CD4-positive, CD25-positive, alpha-beta regulatory T cell (primary cell): ENCODE measurements at places on chromosomes 11 and 22.

GRCh38 chr22:20937031-20937793 is 20.0 kb downstream of the CRKL start:
- DNase-seq: no peak

GRCh38 chr11:19370100-19370861 is 129.5 kb upstream of the E2F8 start:
- DNase-seq: no peak

- no peak for DNase-seq
These were observed 24.8 kb downstream of the APOL5 start for GRCh38 chr22:35742342-35743100.

- no peak for DNase-seq
These were observed 22.6 kb downstream of the EXPH5 start for GRCh38 chr11:108571001-108571400.

DNA sequence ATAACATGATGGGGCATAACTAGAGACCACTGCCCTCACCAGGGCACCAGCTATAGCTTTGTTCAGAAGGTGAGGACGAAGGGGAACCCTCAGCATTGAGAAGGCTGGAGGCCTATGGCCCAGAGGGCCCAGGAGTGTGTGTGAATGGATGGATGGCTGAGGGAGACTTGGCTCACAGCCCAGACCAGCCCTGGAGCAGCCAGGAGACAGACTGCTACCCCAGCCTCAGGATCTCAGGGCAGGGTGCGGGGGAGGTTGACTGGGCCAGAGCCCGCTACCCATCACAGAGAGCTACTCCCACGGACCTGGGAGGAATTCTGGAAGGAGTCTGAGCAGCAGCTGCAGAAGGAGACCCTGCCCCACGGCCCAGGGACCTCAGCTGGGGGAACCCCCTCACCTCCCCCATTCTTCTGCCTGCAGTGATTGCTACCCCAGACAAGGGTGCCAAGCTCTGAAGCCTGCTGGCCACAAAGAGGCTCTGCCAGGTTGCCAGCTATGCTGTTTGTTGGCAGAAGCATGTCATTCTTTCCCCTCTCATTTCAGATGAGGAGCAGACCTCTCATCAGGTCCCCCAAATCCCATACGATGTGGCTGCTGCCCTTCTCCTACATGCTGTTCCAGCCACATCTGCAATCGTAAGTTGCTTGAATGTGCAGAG is 5.4 kb upstream of the CSDC2 start:
- no peak for DNase-seq

- no peak for DNase-seq
These were observed 5.1 kb downstream of the TRIM22 start for GRCh38 chr11:5694642-5695041.

DNA sequence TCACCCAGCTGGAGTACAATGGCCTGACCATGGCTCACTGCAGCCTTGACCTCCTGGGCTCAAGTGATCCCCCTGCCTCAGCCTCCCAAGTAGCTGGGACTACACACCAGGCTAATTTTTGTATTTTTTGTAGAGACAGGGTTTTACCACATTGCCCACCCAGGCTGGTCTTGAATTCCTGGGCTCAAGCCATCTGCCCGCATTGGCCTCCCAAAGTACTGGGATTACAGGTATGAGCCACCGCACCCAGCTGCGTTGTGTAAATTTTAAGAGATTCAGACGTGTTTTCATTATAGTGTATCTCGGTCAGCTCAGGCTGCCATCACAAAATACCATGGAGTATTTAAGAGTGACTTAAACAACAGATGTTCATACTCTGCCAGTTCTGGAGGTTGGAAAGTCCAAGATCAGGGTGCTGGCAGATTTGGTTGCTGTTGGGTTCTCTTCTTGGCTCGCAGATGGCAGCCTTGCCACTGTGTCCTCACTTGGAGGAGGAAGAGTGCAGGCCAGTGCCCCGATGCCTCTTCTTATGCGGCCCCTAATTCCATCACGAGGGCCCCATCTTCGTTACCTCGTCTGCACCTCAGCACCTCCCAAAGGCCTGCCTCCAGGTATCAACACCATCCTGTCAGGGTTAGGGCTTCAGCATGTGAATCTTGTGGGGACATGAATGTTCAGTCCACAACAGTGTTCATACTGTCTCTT is 32.6 kb upstream of the PARVB start:
- DNase-seq: no peak

GRCh38 chr11:64234647-64235379 is 429 bp downstream of the VEGFB start:
- peak; percentile 58 for DNase-seq

- DNase-seq: no peak
These were observed 976.9 kb downstream of the BRD1 start for GRCh38 chr22:48850658-48851287.

GRCh38 chr11:8604078-8604723 is 10.2 kb upstream of the STK33 start:
- DNase-seq: peak; percentile 47

DNA sequence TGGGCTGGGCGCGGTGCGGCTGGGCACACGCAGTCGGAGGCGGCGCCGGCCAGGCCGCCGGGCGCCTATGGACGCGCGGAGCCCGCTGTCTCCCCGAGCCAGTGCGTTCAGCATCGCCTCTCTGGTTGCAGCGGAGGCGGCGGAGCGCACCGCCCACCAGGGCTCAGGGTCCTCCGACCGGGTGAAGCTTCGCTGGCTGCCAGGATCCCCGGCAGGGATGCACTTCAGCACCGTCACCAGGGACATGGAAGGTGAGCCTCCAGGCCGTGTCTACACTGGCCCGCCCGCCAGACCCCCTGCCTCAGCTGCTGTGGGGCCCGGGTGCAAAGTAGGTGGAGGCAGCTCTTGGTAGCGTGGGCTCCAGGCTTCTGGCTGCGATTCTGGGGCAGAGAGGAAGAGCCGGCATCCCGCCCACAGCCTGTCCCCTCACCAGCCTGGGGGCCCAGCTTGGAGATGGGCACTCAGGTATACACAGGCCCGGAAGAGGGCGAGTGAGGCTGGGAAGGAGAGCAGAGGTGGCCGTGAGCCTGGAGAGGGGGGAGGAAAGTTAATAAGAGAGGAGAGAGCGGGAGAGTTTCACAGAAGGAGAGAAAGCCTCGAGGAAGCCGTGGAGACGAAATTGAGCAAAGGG is 1.0 kb upstream of the TBX1 start:
- no peak for DNase-seq

GRCh38 chr22:38921120-38921519 is 36.3 kb upstream of the APOBEC3A start:
- DNase-seq: no peak

- DNase-seq: no peak
These were observed 14.6 kb downstream of the NF2 start for GRCh38 chr22:29617922-29618629.

- no peak for DNase-seq
These were observed 31.7 kb downstream of the LIF start for GRCh38 chr22:30214703-30215407.

DNA sequence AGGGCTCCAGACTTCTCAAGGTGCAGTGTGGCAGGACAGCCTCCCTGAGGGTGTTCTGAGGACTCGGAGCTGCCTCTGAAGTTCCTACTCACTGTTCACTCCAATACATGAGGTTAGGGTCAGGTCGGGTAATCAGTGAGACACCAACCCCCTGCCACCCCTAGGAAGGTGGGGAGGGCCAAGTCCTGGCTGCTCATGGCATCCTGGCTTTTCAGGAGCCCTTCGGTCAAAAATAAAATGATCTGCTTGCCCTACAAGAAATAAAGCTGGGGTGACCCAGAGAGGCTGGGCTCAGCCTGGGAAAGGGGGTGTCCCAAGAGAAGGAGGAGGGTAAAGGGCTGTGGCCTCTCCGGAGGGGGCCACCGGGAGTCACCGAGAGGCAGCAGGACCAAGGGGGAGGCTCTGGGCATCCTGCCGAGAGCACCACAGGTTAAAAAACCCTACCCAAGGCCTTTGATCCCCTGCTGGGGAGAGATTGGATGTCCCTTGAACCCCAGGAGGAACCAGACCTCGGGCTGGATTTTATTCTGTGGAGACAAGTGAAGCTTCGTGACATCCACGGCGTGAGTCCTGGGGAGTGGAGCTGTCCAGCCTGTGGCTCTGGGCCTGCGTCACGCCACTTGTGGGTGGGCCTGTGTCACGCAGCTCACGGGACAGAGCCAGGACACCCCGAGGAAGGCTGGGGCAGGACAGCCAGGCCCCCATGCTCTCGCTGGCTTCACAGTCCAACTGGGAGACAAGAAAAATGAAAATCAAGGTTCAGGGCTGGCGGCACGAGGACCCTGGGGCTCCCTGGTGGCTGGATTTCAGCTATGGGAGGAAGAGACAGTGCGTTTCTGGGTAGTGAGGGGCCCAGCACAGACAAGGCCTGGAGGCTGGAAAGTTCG is 102.2 kb upstream of the FGF3 start:
- no peak for DNase-seq

DNA sequence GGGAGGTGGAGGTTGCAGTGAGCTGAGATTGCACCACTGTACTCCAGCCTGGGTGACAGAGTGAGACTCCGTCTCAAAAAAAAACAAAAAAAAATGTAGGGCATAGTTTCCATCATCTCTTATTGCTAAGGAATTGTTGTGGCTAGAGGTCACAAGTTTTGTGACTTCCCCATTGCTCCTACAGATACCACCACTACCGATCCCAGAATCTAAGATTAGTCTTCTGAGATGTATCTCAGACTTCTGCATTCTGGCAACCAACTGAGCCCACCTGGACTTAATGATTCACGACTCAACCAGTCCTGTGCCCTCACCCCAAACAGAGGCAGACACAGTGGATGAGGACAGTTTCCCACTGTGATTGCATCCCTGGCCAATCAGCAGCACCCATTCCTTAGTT is 148.9 kb downstream of the NECTIN1 start:
- no peak for DNase-seq

GRCh38 chr11:76371170-76371569 is 9.8 kb downstream of the THAP12 start:
- DNase-seq: peak; percentile 26
